ENCODE measurements at places on chromosomes 16 and 17. TPM values are rescaled to one million over a fixed set of nuclear protein-coding genes. Genes with fewer than 3 reads are reported as not detected.

TBC1D28 gene
- not detected for total RNA-seq

IRX6 gene
- 0.11 TPM for total RNA-seq

RHBDL1 gene
- total RNA-seq = 3.2 TPM

PRSS53 gene
- 1.7 TPM for total RNA-seq

ACAP1 gene
- 2.0 TPM for total RNA-seq

ST6GALNAC2 gene
- 221 TPM for total RNA-seq

TNFSF13 gene
- total RNA-seq = 5.3 TPM

GAA gene
- total RNA-seq = 32.2 TPM

RNF222 gene
- 0.21 TPM for total RNA-seq

MGAT5B gene
- total RNA-seq = 1.3 TPM

TP53TG3F gene
- not detected for total RNA-seq

TAT gene
- not detected for total RNA-seq

ACSM2A gene
- not detected for total RNA-seq

SCIMP gene
- not detected for total RNA-seq

KCNJ12 gene
- not detected for total RNA-seq

METTL9 gene
- total RNA-seq = 131 TPM

CLCN7 gene
- total RNA-seq = 52.9 TPM

RBFOX1 gene
- not detected for total RNA-seq

ZNF385C gene
- total RNA-seq = 0.17 TPM

RSKR gene
- total RNA-seq = 3.0 TPM

Measured in mammary epithelial cell (primary cell).